ENCODE measurements at places on chromosomes 11 and 22.

DNA sequence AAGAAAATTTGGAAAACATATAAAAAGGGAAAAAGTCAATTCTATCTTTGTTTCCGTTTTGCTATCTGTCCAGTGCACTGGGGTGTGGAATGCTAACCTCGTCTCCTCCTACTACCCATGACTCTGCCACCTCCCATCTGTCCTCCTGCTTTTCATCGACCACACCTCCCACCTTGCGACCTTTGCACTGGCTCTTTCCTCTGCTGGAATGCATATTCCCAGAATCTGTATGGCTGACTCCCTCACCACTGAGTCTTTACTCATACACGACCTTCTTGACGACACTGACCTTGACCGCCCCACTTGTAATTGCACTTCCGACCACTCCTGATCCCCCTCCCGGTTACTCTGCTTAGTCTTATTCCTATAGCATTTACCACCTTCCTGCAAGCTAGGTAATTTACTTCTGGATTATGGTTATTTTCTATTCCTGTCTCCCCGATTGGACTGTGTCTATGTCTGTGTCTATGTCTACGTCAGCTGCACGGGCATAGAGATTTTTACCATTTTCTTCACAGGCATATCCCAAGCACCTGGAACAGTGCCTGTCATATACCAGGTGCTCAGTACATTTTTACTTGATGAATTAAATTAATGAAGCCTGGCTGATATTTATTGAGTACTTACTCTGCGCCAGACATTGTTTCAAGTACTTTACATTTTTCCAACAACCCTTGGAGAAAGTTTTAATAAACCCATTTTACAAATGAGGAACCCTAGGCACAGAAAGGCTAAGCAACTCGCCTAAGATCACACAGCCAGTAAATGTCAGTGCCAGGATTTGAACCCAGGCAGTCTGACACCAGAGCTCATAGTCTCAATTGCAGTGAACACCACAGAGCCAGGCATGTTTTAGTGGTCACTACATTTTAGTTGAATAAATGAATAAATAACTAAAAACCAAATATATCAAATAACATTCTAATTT lies 89.3 kb upstream of the SLC22A12 start:
- no peak for DNase-seq

DNA sequence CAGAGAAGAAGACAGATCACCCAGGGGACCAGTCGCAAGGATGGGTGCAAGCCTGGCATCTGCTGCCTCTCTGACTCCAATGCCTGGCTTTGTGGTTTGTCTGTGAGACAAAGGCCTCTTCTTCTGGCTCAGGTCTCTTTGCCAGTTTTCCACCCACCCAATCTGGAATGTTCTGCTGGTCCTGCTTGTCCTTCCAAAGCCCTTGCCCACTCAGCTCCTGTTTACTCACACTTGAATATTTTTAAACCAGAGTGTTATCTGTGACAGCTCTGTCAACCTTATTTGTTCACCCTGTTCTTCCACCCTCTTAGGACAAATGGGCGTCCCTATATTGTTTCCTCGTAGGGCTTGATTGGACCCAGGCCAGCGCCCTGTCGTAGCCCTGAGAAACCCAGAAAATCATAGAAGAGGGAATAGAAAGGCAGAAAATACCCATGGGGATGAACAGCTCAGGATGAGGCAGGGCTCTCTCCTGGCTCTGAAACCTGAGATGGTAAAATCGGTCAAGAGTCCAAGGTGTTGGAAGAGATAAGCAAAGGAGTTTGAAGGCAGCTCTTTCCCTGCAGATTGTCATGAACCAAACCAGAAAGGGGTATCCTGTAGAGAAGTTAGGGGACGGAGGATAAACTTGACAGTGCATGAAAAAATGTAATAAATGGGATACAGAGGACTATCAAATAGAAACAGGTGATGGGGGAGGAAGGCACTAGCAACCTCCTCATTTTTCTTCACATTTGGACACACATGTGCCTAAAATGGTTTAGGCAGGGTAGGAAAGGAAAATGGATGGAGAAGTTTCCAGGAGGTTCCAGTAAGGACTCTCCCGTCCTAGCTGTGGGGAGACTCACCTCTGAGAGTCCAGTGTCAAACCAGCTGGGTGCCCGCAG lies 651 bp downstream of the CRYAB start:
- DNase-seq: no peak

- no peak for DNase-seq
Observed at GRCh38 chr22:40128989-40129388, 48.7 kb upstream of the TNRC6B start.

GRCh38 chr22:50225200-50225969 lies 19.4 kb downstream of the TUBGCP6 start:
- no peak for DNase-seq

GRCh38 chr11:18581825-18582224 lies 6.7 kb downstream of the UEVLD start:
- DNase-seq: no peak

- DNase-seq: no peak
Observed at GRCh38 chr11:26743622-26744021, 21.8 kb upstream of the SLC5A12 start.

- no peak for DNase-seq
Observed at GRCh38 chr11:134333946-134334345, 2.2 kb downstream of the GLB1L2 start.

DNA sequence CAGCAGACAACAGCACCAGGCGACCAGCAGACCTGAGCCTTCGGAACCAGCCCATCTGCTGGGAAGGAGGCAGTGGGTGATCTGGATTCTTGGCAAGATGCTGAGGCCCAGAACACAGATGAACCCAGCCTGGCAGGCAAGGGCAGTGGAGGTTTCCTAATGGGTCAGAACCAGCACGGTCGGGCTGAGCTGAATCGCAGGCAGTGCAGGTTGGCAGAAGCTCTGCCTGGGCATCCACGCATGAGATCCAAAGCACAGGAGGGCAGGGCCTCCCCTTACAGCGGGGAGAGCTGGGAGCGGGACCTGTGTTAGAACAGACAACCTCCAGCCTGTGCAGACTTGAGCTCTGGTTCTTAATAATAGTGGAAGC lies 47.5 kb downstream of the DSCAML1 start:
- DNase-seq: no peak

DNA sequence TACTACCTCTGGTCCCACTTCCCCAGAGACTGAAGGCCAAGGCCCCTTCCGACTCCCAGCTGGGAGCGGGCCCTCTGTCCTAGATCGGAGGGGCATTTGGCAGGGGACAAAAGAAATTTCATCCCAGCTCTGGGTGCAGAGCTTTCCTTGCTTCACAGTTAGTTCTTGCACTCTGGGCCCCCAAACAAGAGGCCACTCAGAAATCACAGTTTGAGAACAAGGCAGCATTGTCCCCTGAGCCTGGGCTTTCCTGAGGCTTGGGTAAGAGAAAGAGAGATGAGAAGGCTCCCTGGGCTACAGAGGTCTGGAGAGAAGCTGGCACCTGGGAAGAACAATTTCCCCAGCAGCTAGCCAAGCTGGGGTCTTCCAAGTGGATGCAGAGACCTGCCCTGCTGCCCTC lies 71.8 kb upstream of the NCAM1 start:
- DNase-seq: no peak

GRCh38 chr22:41620589-41621098 lies at the start of gene DESI1:
Gene DESI1 (minus strand): TSS chr22:41621043. CDS start chr22:41620839, 204 bp downstream.
- DNase-seq: no peak

DNA sequence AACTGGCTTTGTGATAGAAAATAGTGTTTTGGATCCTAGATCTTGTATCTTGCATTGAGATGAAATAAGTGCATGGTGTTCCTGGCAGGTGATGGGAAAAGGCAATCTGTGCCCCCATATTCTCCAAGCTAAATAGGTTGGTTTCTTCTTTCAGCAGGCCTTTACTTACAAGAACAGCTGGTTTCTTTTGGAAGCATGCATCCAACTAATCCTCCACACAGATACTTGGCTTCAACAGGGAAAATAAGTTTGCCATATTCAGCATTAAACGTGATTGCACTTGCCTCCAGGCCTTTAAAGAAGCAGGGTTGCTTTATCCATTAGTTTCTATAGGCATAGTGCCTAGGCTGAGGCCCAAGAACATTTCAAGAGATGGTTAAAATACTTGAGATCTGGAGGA lies 59.9 kb downstream of the APIP start:
- no peak for DNase-seq

- DNase-seq: no peak
Observed at GRCh38 chr11:8192016-8192895, 23.4 kb upstream of the RIC3 start.

DNA sequence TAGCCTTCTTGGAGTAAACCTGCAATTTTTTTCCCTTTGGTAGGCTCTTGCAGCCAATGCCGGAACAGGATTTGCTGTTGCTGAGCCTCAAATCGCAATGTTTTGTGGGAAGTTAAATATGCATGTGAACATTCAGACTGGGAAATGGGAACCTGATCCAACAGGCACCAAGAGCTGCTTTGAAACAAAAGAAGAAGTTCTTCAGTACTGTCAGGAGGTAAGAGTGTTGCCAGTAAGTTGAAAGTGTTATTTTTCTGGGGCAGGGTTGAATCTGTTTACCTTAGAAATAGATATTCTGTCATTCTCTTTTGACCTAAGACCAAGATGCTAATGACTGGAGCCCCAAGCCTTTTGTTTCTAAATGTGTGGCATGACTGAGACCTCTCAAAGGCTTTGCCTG lies 39.7 kb downstream of the APLP2 start:
- DNase-seq: no peak

GRCh38 chr11:121351083-121351630 lies 58.6 kb downstream of the SC5D start:
- DNase-seq: no peak

GRCh38 chr11:12271826-12272366 lies 105.5 kb upstream of the PARVA start:
- no peak for DNase-seq

GRCh38 chr11:64233913-64234586 lies at the start of gene VEGFB:
Gene VEGFB (plus strand): TSS chr11:64234584. CDS start chr11:64234834, 250 bp downstream.
- DNase-seq: peak; percentile 48

DNA sequence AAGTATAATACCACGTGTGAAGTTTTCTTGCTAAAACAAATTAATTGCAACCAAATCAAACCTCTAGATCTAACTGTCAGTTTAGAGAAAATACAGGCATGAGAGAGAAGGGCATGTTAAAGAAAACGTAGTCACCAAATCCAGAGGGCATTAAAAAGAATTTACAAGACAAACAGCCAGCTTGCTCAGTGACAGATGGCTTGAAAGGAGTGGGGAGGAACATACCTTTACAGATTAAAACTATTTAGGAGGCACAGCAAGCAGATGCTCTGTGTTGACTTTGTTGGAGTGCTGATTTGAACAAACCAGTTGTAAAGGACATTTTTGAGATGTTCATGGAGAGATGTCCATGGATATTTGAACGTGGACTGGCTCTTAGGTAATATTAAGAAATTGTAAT lies 96.9 kb downstream of the ATXN10 start:
- DNase-seq: no peak

GRCh38 chr11:127037001-127037400 lies 36.4 kb upstream of the KIRREL3 start:
- DNase-seq: no peak

- no peak for DNase-seq
Observed at GRCh38 chr22:32760815-32761214, 40.7 kb upstream of the TIMP3 start.

GRCh38 chr11:92867913-92868619 lies 101.4 kb upstream of the MTNR1B start:
- no peak for DNase-seq

- no peak for DNase-seq
Observed at GRCh38 chr11:103800406-103801114, 235.9 kb upstream of the DDI1 start.

DNA sequence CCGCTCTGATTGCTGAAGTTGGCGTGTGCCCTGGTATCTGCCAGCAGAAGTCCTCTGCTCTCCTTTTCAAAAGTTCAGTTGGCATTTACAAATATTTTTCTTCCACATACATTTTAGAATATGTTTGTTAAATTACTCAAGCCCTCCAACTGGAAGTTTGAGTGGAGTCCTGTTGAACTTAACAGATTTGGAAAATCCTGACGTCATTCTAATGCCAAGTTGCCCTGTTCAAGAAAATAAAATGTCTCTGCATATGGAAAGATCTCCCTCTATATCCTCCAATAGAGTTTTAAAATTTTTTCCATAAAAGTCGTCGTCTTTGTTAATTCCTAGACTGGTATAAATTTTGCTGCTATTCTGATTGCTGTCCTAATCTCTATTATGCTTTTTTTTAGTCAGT lies 3.3 kb downstream of the KCNQ1OT1 start:
- DNase-seq: no peak

DNA sequence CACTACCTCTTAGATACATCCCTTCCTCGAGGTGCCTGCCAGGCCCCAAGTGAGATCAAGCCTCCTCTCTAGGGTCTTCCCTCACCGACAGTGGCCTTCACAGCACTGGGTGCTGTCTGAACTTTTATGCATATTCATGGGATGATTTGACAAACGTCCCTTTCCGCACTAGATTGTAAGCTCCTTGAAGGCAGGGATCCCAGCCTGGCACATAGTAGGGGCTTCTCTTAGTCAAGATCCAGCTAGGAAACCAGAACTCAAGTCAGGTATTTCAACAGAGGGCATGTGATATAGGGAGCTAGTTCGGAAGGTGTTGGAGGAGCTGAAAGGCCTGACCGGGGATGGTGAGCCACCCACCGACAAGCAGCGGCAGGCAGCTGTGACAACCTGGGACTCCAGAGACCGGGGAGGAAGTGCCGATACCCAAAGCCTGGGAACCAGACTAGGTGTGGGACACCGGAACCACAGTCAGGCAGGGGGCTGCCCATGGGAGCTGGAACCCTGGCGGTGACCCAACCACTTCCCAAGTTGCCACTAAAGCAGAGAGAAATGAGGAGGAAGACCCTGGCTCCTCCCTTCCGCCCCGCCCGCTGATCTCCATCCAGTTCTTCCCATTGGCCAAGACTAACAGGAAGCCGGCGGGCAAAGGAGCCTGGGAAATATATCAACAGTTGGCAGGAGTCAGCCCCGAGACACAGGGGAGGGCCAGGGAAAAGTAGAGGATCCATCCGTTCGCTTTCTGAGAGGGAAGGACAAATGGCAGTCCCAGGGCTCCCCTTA lies 39.8 kb upstream of the CD82 start:
- DNase-seq: no peak

Data from activated naive CD4-positive, alpha-beta T cell (primary cell).